Psoas muscle (tissue), 8 donors: ENCODE measurements at places on chromosomes 2 and 18. TPM values are rescaled to one million over a fixed set of nuclear protein-coding genes. Genes with fewer than 3 reads are reported as not detected.

KIAA2012 gene
- total RNA-seq, result 0.06 TPM

FAM161A gene
- 2.5 TPM for total RNA-seq

- H3K27ac ChIP-seq, result peak overlapping the region; percentile 55
- no peaks in the 10 kb centered on the region for H3K36me3 ChIP-seq
- H3K4me1 ChIP-seq, result peaks cover 18% of the 10 kb centered on the region
- no peak overlapping the region for H3K4me3 ChIP-seq
- no peaks in the 10 kb centered on the region for H3K27me3 ChIP-seq
- no peak for DNase-seq
Measured at GRCh38 chr2:240579071-240579762, 7.3 kb upstream of the CAPN10 start.

EGR4 gene
- not detected for total RNA-seq
